ENCODE measurements at places on chromosomes 4 and X.
A peak's percentile ranks its signal among the peaks of the same experiment; 100 is the strongest.

GRCh38 chr4:74931376-74931775 is 1.5 kb upstream of the PARM1 start:
- DNase-seq: no peak

DNA sequence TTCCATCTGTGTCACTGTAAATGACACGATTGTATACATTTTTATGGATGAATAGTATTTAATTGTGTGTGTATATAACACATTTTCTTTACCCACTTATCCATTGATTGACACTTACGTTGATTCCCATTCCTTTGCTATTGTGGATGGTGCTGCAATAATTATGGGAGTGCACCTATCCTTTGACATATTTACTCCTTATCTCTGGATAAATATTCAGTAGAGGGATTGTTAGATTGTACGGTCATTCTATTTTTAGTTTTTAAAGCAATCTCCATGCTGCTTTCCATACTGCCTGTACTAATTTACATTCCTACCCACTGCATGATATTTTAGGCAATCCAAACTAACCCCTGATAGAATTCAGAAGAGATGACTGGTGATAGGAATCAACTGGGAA is 980.1 kb downstream of the FSTL5 start:
- no peak for DNase-seq

DNA sequence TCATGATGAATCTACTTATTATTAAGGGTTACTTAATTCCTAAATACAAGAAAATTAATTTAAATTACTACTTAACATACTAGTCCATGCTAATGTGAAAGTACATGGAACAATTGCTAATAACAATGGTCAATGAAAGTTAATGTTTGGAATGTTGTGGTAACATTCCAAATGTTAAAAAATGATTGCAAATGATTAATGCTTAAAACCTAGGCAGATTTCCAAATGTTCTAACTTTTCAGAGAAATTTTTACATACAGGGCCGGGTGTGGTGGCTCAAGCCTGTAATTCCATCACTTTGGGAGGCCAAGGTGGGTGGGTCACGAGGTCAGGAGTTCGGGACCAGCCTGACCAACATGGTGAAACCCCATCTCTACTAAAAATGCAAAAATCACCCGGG is 1851.3 kb upstream of the PCDH7 start:
- DNase-seq: no peak

DNA sequence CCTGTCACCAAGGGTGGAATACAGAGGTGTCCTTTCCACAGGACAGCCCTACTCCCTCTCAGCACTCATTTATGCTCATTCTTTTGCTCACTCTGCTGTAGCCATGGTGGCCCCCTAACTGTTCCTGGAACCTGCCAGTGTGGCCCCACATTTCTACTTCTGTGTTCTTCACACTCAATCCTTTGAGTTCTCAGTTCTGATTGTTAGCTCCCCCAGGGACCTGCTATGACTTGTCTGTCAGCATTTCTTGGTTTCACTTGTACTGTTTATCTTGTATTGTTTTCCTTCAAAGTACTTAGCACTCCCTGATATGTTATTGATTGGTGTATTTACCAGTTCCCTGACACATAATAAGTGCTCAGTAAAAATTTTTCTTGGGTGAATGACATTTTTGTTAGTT is 14.9 kb downstream of the VBP1 start:
- DNase-seq: no peak

DNA sequence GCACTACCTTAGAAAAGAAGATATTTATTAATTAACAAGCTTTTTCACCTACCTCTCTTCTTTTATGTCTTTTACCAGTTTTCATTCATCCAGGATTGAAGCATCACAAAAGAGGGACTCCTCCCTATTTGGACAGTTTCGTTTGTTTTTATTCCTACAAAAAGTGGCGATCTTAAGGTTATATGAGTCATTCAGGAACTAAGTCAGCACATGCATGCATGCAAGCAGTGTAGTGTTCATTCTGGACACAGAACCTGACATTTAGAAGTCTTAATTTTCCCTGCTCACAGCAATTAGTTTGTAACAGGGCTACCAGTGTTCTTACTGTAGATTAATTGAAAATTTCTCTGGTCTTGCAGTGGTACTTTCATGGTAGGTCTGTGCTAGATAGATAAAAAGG is 47.9 kb upstream of the QRFPR start:
- DNase-seq: no peak

DNA sequence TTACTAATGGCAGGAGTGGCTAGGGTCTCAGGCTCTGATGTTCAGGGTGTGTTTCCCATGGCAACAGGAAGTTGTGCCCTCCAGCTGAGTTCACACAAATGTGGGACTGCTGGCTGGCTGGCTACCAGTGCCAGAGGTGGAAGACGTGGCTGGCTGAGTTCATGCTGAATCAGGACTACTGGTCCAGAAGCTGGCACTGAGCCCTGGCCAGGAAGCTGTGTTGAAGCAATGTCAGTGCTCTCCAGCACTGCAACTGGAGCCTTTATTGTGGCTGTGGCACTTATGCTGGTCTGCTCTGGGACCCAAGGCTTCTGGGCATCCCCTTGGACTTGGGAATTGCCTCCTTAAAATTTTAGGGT is 42.0 kb upstream of the ZXDA start:
- DNase-seq: no peak

DNA sequence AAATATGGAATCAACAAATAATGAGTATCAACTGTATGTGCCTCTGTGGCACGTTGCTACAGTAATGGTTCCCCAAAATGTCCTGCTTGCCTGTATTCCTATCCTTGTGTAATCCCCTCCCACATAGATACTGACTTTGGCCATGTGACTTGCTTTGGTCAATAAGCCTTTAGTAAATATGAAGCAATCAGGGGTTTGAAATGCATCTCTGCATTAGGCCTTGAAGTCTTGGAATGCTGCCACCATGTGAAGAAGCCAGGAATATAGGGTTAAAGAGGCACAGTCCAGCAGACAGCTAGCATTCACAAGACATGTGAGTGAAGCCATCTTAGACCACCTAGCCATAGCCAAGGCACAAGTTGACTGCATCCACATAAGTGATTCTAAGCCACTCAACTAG is 190.9 kb downstream of the GABRB1 start:
- DNase-seq: no peak

DNA sequence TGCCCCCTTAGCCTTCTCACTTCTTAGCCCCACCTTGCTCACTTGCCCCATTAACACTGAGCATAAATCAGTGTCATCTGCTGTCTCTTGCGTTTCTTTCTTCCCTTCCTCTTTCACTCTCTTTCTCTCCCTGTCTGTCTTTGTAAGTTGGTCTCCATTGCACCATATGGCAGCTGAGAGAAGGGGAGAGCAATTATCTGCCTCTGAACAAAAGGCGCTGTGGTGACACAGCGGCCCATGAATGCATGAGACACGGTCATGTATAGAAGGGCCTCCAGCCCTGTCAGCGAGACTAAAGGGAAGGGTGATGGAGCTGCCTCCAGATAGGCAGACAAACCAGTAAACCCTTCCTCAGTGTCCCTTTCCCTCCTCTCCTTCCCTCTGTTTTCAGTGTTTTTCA is 88.8 kb upstream of the PCDH18 start:
- no peak for DNase-seq

DNA sequence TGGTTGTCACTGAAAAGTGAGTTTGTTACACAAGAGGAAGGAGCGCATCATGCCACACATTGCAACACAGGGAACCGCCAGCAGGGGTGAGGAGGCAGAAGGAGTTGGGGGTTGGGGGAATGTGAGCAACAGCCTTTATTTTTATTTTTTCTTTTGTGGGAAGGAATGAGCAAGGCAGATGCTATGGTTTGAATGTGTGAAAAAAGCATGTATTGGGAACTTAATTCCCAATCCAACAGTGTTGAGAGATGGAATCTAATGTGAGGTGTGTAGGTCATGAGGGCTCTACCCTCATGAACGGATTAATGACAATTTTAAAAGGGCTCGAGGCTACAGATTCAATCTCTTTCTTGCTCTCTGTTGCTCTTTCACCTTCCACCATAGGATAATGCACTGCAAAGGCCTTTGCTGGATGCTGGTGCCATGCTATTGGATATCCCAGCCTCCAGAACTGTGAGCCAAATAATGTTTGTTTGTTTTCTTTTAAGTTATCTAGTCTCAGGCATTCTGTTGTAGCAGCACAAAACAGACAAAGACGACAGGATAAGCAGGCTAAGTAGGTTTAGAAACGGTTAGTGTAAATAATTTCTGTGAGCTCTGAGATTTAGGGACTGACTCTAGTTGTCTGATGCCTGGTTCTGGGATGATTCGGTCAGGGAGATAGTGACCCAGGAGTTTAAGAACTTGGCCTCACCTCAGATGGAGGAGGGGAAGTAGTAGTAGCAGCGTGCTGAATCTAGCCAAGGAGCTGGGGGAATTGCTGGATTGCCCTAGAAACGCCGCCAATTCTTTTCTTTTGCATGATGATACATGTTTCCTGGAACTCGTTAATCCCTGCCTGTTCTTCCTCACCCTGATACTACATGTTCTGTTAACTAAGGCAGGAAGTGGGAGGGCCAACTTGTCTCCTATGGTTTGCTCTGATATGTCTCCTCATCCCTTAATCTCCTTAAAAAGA is 156.6 kb upstream of the CTSO start:
- peak; percentile 27 for DNase-seq

DNA sequence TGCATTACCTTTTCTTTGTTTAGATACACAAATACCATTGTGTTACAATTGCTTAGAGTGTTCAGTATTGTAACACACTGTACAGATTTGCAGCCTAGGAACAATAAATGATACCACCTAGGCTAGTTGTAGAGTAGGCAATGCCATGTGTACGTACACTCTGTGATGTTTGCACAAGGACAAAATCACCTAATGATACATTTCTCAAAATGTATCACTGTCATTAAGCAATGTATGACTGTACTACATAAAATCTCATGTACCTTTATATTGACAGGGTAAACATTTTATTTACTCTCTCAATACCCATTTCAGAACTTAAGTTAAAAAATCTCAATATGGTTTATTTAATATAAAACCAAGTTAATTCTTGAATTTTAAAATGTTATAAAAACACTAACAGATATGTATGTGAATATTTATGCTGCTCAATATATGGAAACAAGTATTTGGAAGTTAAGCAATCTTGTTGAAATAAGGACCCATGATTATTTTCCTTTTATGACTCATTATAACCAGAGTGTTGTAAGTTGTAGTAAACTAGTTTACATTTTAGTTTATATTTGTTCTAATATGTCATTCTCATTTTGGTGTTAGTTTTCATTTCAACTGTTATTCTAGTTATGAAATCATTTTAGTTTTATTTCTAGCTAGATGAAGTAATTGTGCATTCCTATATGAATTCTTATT is 409.2 kb downstream of the TLL1 start:
- DNase-seq: no peak

- no peak for DNase-seq
These were observed 964.9 kb upstream of the GRIA3 start for GRCh38 chrX:122219226-122219625.

DNA sequence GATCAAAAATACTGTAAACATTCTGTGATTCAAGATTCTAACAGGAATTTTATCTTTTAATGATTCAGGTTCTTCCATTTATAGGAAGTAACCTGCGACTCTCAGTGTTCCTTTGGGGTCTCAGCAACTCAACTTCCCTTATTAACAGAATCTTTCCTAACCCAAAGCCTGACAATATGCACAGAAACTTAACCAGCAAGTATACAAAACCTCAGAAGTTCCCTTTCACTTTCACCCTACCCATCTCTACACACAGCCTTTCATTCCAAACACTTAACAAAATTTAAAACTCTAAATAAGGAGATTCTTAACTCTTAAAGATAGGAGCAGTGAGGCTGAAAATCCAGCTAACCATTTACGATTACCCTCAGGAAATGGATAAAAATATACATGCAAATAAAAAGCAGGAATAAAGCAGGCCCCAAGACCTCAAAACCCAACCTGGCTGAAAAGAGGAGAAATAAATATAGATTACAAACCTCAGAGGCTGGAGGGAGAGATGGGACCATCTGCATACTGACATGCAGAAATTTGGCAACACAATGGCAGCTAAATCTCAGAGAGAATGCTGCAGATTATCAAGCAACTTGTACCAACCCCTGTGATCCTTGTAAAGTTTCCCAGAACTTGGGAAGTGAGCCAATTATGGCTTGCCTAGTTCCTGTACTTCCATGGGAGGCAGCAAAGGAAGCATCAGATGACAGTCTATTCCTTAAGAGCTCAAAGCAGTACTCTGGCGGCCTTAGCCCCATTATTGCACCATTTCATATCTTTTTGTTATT is 101.0 kb downstream of the ATP11C start:
- no peak for DNase-seq

GRCh38 chr4:140776556-140776955 is 20.4 kb upstream of the TBC1D9 start:
- DNase-seq: no peak

GRCh38 chrX:120768254-120768653 is 107.4 kb downstream of the CT47B1 start:
- DNase-seq: no peak

DNA sequence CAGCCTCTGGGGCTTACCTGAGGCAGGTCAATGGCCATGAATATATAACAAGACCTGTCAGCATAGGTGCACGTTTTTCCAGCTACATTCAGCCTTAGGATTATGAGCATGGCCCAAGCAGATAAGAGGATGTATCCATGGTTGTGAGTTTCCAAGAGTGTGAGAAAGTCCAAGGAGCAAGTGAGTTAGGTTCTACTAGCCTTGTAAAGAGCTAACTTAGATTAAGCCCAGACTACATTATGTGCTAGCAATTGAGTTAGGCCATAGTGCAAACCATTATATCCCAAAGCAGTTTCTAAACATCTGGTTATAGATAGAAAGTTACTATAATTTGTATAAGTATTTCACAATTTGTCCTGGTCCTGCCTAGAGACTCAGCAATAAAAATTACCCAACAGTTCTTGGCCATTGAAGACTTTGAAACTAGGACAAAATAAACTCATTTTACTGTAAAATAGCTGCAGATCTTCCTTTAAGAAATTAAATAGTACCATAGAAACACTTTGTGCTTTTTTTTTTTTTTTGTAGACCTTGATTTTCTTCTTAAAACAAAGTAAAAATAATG is 312.0 kb downstream of the CAMK2D start:
- no peak for DNase-seq

- no peak for DNase-seq
These were observed 79.5 kb downstream of the AFF1 start for GRCh38 chr4:87014284-87014782.

DNA sequence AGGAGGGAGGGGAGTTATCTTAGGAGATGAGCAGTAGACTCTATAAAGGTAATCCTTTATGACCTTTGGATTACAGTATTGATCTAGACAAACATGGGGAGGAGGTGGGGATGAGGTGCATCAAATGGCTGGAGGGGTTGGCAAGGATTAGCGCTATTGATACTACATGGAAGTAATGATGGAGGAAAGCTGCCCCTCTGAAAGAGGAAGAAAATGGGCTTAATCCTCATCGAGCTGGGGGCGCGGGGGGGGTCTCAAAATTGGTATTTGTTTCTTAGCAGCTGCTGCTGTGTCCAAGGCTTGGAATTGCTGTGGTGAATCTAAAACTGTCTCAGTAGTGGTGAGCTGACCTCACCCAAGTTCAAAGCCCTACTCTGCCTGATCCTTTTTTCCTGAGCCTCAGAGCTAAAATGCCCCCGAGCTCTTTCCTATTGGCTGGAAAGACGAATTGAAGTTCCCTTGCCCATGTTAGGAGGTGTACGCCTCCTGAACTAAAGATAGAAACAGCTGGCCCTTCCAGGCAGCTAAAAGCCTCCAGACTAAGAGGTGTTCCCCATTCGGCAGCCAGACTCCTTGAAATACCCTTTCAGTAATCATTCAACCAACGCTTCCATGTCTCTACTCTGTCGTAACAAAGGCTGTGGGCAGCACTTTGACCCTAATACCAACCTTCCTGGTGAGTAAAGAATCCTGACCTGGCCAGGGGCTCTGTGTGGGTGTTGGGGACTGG is at the start of gene ITGB1BP2:
Gene ITGB1BP2, plus strand, starts transcription at position 556 of the 730 bp plus-strand sequence. Its CDS starts 57 bp downstream, at position 613.
- DNase-seq: no peak

GRCh38 chr4:94798808-94799207 is 41.1 kb downstream of the BMPR1B start:
- no peak for DNase-seq

- no peak for DNase-seq
These were observed 119.9 kb downstream of the FAM13A start for GRCh38 chr4:88937081-88937480.
